ENCODE measurements at places on chromosomes 5 and 9. TPM values are rescaled to one million over a fixed set of nuclear protein-coding genes. Genes with fewer than 3 reads are reported as not detected.

Gene LMX1B
- not detected for total RNA-seq

Gene IFNB1
- not detected for total RNA-seq

Gene SLC34A3
- not detected for total RNA-seq

Gene ANKRD20A1
- 5.9 TPM for total RNA-seq

Gene ATP6V1G1
- 75.7 TPM for total RNA-seq

Gene RNF38
- 76.1 TPM for total RNA-seq

Gene RASEF
- total RNA-seq: 0.63 TPM

Data from parietal lobe (tissue), 2 donors.